Type B pancreatic cell (in vitro differentiated cells): ENCODE measurements at places on chromosomes 1 and 21. TPM values are rescaled to one million over a fixed set of nuclear protein-coding genes. Genes with fewer than 3 reads are reported as not detected.
A peak's percentile ranks its signal among the peaks of the same experiment; 100 is the strongest.

DNA sequence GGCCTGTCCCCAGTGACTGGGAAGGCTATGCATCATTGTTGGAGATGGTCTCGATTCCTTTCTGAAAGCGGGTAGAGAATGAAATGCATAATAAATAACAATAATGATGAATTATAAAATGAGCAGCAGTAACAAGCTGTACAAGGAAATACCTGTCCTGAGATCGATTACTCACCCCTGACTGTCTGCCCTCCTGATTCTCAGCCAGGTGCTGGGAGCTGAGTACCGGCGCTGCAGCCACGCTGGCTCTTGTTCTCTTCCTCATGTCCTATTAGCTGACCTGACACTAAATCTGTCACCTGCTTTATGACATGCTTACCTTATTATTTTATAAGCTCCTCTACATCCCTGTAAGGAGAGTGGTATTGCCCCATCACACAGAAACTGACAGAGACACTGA is 3.4 kb downstream of the AGPAT3 start:
- no peak for DNase-seq

The SPRR2G gene
- total RNA-seq = not detected in 2 replicates

DNA sequence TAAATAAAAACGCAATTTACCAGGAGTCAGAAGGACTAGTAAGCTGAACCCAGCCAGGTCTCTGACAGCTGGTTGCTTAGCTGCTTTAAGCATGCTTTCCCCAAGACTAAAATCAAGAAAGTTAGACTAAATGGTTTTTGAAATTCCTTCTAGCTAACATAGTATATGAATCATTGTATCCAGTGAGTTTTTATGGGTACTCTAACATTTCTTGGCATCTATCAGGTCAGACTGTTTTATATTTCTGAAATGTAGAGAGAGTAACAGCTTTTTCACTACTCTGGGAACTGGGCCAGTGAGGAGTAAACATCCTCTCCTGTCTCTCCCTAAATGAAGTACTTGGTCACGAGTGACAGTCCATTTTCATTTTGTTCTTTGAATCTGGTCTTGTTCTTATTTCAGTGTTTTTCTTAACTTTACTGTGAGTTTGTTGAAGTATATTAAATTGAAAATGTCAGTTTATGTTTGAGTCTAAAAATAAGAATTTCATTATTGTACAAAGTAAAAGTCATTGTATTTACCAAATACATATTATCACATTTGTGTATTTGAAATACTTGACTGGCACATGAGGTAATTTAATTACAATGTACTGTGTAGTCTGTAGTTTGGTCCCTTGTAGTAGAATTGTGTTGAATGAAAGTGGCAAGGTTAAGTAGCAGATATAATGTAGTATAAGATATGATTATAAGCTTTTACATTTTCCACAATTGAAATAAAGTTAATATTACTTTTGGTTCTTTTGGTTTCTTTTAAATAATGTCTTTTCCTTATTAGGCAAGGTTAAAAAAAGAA is 47.6 kb downstream of the PKN2 start:
- no peak for DNase-seq

- DNase-seq = no peak
Measured at GRCh38 chr1:15414445-15414983, 4.8 kb downstream of the EFHD2 start.

DNA sequence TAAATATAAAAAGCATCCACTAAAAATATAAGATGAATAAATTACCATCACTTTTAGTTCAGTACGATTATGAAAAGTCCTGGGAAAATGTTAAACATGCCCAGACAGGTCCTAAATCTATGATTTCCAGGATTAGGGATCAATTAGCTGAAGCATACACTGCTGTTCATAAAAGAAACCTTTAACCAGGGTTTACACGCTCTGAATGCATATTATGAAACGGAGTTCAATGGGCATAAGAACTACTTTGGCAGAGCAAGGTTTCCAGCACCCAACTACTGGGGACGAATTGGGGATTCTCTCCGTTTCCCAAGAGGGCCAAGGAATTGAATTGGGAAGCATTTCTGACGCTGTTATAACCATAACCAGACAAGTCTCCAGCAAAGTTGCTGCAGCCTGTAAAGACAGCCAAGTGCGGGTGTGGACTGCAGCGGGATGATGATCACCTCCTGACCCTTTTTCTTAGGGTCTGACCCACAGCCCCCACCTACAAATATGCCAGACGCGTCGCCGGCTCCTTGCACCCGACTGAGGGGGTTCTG is 1.6 kb downstream of the SLC30A1 start:
- no peak for DNase-seq

DNA sequence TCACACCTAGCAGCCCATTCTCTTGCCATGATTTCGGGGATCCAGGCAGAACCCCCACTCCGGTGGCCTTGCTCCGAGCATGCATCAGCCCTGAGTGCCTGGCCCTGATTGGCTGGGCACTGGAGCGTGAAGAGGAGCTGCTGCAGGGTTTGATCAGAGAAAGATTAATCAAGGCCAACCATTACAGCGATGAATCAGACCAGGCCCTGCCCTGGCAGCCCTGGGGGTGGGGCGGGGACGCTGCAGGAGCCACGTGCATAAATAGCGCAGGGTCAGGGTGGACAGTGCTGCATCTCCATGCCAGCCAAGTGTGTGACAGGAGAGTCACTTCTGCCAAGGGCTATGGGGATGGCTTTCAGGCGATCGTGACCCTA is 3.4 kb upstream of the FAM131C start:
- no peak for DNase-seq

The KRTAP7-1 gene
- total RNA-seq = not detected in 2 replicates

- DNase-seq = no peak
Measured at GRCh38 chr1:108936170-108936569, 27.1 kb downstream of the CLCC1 start.

- DNase-seq = no peak
Measured at GRCh38 chr1:4075436-4076225, 175.6 kb upstream of the C1orf174 start.

GRCh38 chr1:30413111-30413440 is 310.3 kb downstream of the MATN1 start:
- DNase-seq = peak; percentile 47

The NSL1 gene
- total RNA-seq = 25.4 and 42.1 TPM in 2 replicates

GRCh38 chr1:87452648-87453047 is 124.0 kb downstream of the LMO4 start:
- DNase-seq = no peak

The TSPEAR gene
- 0.34 and 0.59 TPM in 2 replicates for total RNA-seq

DNA sequence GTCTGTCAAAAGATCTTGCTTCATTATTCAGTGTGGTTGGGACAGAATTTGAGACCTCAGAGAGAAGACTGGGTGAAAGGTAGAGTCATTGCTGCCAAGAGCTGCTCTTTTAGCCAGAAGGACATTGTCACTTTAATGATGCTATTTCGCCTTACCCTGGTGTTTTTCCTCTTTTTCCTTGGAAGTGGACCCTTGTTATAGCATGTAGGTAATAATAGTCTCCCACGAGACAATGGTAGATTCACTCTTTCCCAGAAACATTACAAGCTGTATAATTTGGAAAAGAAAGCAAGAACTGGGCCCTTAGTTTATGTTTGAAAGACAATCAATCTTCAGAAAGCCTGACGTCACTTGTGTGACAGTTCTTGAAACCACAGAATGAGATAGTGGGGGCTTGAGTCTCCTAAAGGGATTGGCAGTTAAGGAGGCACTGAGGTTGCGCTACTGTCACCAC is 3.8 kb downstream of the SERTAD4 start:
- no peak for DNase-seq

DNA sequence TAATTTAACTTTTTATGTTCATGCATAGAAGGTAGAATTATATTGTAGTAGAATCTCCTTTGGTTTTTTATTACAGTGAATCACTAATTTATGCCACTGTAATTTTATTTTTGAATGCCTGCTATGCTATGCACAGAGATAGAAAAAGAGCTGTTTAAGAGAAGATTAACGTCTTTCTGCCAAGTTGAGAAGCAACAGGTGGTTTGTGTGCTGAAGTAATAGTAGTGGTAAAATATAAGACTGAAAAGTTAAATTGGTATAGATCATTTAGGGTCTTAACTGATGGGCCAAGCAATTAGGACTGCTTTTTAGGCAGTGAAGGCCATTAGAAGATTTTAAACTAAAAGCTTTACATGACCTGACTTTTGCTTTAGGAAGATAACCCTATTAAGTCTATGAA is 115.1 kb downstream of the SYT14 start:
- DNase-seq = no peak

GRCh38 chr1:162314206-162314605 is 62.4 kb downstream of the SPATA46 start:
- no peak for DNase-seq

The PER3 gene
- total RNA-seq = 4.5 and 7.1 TPM in 2 replicates

- DNase-seq = no peak
Measured at GRCh38 chr1:232267837-232268598, 361.9 kb downstream of the SIPA1L2 start.

The RAVER2 gene
- 26.5 and 28.0 TPM in 2 replicates for total RNA-seq

GRCh38 chr21:42500736-42501135 is 4.7 kb upstream of the RSPH1 start:
- no peak for DNase-seq

- no peak for DNase-seq
Measured at GRCh38 chr1:163406772-163407171, 85.0 kb downstream of the NUF2 start.

The CYYR1 gene
- total RNA-seq = 5.2 and 21.6 TPM in 2 replicates

GRCh38 chr1:113660088-113660487 is 99.2 kb downstream of the PHTF1 start:
- DNase-seq = no peak

DNA sequence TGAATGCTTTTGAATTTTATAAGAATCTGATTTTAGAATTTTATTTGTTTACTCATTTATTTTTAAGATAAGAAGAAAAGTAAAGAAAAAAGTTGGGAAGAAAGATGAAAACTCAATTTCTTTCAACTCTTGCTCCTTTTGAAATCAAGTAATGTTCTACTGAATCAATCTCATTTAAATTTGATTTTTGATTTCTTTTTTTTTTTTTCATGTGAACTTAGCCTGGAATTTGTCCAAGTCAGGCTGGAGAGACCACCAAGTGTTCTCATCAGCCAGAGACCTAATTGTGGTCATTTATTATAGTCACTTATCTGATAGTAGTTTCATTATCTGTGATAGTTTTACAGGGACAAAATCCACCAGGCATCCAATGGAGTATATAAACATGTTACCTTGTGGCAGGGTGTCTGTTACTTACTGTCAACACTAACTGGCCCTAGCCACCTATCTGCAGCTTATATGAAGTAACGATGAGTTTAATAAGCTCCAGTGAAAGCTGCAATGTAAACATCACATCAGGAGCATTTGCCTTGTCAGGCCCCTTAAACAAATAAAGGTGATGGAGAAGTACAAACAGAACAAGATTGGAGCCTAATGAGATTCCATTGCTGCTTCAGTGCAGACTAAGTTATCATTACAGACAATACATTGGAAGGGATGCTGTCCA is 39.2 kb downstream of the HLX start:
- no peak for DNase-seq

DNA sequence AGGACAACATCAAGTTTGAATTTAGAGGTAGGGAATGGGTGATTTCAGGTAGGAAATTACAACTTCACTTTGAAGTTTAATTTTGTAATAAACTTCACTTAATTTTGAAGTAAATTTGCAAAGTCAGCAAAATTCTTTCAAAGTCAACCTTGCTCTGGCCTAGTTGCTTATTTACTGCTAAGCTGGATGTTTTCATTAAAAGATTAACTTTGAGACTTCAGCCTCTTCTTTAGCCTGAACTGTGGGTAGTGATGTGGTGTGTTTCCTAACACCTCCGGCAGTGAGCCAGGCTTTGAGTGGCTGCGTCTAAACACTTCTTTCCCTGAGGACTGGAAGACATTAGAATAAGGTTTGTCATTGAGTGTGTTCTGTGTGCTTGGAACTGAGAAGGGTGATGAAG is at the start of gene HAO2:
HAO2 (plus strand) TSS at position 232 of the 400 bp plus-strand sequence. CDS start 12,301 bp downstream, outside the sequence.
- no peak for DNase-seq

DNA sequence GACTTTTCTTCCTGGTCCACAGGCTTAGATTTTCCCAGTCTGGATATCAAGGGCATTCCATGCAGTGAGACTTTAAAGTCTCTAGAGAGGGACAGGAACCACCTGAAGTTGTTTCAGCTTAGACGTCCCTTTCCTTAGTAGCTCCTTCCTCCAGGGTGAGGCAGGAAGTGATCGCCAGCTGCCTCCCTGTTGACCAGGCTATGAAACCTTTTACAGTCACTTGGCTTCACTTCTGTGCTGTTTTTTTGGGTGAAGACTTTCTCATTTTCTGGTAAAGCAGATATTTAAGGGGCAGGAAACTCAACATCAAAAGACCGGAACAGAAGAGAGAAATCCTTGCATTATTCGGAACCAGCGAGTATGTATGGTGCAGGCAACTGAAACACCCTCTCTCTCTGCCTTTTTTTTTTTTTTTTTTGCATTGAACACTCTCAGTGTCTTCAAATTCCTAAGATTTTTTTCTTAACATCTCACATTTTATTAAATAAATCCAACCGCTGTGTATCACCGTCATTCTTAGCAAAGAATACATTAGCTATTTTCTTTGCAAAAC is 234.6 kb upstream of the IRF2BP2 start:
- DNase-seq = no peak

DNA sequence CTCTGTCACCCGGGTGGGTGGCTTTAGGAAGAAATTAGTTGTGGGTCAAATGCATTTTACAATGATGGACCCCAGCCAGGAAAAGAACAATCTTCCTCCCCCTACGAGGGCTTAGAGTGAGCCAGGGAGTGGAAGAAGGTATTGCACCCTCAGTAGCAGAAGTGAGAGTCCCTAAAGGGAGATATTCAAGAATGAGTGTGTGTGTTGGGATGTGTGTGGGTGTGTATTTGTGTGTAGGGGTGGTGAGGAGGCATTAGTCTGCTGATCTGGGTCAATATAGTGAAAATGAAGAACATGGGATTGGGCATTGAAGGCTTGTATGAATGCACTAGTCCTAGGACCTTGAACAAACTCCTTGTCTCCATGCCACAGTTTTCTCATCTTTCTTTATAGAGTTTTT is 85.2 kb upstream of the RUNX1 start:
- no peak for DNase-seq
